Fibroblast of the conjunctiva (primary cell): ENCODE measurements at places on chromosomes 4 and X.

DNA sequence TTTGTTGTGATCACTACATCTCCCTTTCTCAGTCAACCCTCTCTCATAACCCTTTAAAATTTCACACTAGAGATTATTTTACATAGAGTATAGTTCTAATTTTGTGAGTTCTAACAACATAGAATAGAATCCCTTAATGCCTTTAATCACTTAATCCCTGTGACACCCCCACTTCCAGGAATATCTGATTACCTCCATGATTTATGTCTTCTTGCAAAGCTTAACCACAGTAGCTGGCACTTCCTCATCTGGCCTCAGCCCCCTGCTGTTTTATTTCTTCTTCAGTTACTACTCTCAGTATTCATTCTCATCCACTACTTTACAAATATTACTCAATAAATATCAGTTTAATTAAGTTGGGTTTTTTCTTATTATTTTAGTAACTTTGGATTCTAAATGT lies 340.9 kb downstream of the CENPC start:
- DNase-seq, result no peak

- DNase-seq, result no peak
Measured at GRCh38 chrX:108309144-108309543, 129.1 kb downstream of the COL4A6 start.

DNA sequence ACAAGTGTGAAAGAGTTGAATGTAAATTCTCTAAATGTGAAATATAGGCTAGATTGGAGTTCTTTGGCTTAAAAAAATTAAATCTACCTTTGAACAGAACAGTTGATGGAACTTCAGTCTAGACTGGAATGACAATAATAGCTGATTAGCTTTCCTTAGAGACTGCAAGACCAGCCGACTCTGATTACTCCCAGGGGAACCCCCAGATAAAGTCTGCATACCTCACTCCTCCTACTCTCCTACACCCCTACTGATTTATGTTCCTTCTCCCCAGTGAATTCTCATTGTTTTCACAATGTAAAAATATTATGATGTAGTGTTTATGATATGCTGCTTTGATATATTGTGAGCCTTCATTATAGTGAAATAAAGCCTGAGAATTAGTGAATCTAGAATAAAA lies 241.3 kb downstream of the CFAP299 start:
- no peak for DNase-seq

GRCh38 chrX:46319750-46320149 lies 225.5 kb downstream of the ZNF674 start:
- no peak for DNase-seq

GRCh38 chrX:67717571-67717970 lies 173.8 kb downstream of the AR start:
- DNase-seq, result no peak

DNA sequence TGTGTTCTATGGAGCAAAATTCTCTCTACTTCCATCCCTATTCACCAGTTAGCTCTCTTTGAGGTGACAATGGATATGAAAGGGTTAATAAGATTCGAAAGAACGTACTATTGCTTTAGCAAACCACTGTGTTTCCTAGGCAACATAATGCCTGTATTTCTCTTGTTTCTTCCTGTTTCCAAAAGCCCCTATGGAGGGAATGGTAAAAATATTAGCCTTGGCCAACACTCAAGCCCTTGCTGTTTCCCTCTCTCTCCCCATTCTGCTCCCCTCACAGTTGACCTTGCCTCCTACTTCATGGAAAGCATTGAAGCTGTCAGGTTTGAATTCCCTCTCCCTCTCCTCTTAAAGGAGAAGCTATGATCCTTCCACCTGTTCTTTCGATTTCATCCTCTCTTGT lies 9.6 kb upstream of the PGRMC1 start:
- DNase-seq, result no peak

DNA sequence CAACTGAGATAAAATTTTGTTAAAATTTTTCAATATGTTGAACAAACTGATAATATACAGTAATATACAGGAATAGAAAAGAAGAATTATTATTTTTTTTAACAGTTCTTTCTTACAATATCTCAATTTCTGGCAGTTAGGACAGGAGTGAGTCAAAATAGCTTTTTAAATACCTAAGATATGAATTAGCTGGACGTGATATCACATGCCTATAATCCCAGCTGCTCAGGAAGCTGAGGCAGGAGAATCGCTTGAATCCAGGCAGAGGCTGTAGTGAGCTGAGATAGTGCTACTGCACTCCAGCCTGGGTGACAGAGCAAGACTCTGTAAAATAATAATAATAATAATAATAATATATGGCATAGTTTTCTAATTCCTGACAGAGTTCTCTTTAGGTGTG lies 1039.3 kb downstream of the STPG2 start:
- DNase-seq, result no peak

DNA sequence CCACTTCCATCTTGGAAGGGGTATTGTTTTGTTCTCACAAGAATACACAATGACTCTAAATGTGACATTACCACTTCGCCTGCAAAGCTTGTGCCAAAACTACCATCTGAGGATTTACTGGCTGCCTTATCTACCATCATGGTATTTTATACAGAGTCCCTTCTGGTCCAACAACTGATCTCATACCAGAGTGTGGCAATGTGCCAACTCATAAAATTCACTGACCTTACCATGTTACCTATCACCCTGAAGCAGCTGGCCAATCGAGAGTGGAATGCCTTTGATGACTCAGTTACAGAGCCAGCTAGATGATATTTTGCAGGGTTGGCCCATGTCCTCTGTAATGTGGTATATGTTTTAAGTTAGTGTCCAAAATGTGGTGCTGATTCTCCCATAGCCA lies 3.8 kb upstream of the SERPINA7 start:
- DNase-seq, result no peak

DNA sequence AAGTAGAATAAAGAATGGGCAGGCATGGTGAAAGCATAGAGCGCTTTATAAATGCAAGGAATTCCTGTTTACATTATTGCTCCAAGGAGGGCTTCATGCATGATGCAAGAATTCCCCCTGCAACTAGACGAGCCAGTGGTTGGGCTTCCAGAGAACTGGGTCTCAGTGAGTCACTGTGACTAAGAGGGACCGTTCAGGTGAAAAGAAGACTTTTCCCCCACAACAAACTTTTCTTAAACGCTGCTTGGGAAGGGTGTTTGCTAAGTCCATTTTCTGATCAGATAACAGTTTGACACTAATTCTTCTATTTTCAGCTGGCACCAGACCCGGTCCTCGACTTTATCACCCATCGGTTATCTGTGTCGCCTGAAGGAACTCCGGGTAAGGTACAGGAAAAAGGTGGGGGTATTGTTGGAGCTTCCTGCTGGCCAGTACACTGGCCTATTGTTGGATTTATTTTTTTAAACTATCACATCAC lies 40.1 kb downstream of the LDB2 start:
- DNase-seq, result no peak

GRCh38 chr4:118760092-118760491 lies 74.9 kb downstream of the METTL14 start:
- DNase-seq, result no peak

DNA sequence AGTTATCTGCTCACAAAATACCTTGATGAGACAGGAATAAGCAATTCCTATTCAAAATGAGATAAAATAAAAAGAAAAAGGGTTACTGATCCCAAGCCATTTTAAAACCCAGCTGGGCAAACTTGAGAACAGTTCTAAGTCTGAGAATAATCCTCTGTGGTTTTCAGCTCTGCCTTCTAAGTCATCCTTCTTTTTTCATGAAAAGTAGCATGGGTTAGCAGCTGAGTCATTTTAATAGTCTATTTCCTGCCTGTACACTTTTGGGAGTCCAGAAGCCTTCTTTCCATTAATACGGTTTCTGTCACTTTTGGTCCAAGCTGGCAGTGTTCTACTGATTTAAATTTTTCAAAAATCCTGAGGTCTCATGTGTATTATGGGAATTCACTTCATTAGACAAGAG lies 374.3 kb downstream of the IQCM start:
- DNase-seq, result no peak

DNA sequence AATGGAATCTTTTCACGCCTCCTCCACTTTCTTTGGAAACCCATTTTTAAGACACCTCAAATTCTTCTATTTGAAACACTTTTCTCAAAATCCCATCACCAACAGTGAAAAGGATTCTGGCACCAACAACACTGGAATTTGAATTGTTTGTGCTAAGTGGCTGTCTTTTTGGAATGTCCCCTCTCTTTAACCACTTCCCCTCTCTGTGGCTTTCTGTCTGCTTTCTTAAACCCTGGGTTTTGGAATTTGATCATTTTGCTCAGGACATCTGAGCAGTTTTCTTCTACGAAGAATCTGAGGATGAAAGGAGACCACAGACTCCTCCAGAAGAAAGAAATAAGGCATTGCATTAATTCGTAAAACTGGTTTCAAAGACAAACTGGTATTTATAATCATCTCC lies 89.0 kb downstream of the MXRA5 start:
- no peak for DNase-seq

DNA sequence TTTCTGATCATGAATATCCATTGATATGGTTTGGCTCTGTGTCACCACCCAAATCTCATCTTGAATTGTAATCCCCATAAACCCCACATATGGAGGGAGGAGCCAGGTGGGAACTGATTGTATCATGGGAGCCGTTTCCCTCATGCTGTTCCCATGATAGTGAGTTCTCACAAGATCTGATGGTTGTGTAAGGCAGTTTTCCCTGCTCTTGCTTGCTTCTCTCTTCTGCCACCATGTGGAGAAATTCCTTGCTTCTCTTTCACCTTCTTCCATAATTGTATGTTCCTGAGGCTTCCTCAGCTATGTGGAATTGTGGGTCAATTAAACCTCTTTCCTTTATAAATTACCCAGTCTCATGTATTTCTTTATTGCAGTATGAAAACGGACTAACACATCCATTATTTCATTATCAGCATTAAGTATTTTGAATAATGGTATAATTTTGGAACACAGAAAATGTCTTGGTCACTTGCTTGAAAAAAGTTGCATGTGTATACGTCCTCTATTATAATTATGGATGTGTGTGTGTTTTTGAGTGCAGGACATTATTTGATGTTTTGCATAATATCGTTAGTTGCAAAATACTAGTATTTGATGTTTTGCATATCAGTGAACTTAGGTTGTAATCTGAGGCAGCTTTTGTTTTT lies 334.6 kb downstream of the PCDH10 start:
- DNase-seq, result peak; percentile 20

GRCh38 chr4:73577371-73577770 lies 42.9 kb downstream of the RASSF6 start:
- no peak for DNase-seq

- no peak for DNase-seq
Measured at GRCh38 chr4:129046055-129046959, 47.0 kb downstream of the SCLT1 start.

GRCh38 chr4:78310007-78310739 lies 241.4 kb upstream of the ANXA3 start:
- DNase-seq, result no peak

DNA sequence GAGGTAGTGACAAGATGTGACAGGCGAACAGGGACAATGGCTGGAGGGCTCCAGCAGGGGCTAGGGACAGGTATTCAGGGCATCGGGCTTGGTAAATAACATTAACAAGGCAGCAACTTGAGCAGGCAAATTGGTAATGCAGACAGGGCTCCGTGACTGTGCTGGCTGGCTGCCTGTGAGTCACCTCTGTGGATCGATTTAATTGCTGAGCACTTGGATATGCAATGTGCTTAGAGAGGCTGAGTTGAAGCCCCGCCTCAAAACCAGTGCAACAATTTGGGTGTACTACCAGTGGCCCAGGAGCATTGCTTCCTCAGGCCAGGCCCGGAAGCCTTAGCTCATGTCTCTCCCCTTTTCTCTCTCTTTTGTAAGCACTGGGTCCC lies 19.5 kb downstream of the CNGA2 start:
- peak; percentile 27 for DNase-seq

- no peak for DNase-seq
Measured at GRCh38 chr4:116058129-116058528, 944.7 kb upstream of the NDST4 start.

GRCh38 chrX:100048156-100048555 lies 361.9 kb downstream of the PCDH19 start:
- no peak for DNase-seq

- DNase-seq, result peak; percentile 43
Measured at GRCh38 chrX:104351173-104351769, 96.5 kb upstream of the ESX1 start.

DNA sequence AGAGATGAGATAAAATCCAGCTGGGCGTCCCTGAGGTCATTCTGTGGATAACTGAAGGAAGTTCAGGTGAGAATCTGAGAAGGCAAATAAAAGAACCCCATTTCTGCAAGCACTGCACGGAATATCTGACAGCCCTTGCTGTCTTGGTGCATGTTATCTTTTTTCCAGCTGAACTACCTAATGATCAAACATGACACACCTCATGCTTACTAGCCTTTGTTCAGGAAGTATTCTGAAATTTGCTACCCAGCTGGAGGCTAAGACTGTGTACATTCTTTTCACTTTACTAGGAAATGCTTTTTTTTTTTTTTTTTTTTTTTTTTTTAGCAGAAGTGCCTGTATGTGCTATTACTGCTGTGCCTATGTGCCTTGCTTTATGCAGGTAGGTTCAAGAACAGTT lies 718.1 kb downstream of the SMARCA1 start:
- DNase-seq, result no peak

- no peak for DNase-seq
Measured at GRCh38 chr4:79964400-79965211, 108.4 kb downstream of the ANTXR2 start.

DNA sequence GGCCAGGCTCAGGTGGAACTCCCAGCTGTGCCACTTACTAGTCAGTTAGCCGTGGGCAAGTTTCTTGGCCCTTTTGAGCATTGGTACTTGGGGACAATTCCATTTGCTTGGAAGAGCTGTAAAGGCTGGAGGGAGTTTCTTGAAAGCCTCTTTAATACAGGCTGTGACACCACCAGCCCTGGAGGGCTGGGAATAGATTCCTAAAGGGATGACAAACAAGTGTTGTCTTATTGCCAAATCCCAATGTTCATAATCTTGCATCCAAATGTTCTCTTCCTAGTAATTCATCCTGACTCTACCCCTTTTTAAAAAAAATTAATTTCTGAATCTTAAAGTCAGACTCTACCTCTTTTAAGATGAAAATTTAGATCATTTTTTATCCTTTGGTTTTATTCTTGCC lies 14.6 kb upstream of the MED28 start:
- DNase-seq, result no peak

DNA sequence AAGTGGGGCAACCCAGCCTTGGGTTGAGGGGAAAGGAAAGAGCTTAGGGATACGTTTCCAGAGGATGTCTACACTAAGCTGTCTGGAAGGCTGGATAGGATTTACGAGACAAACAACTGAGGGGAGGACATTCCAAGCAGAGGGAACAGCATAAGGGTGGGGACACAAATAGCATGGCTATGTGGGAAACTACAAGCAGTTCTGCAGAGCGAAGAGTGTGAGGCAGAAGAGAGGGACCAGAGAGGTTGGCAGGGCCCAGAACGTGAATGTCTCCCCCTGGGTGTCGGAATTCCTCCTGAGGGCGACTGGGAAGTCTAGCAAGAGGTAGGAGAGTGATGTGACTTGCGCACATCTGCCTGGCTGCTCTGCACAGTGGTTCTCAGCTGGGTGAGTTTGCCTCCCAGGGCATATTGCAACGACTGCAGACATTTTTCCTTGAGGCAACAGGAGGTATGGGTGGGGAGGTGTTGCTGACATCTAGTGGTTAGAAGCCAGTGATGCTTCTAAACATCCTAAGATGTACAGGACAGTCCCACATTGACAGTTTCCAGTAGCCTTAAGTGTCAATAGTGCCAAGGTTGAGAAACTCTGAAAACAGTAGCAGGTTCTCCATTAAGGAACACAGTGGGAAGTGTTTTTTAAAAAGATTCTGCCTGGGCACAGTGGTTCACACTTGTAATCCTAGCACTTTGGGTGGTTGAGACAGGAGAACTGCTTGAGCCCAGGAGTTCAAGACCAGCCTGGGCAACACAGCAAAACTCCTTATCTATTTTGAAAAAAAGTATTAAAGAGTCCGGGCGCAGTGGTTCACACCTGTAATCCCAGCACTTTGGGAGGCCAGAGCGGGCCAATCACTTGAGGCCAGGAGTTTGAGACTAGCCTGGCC lies 9.2 kb downstream of the NDUFA1 start:
- peak; percentile 42 for DNase-seq
